ENCODE measurements at places on chromosomes 11 and 22.

DNA sequence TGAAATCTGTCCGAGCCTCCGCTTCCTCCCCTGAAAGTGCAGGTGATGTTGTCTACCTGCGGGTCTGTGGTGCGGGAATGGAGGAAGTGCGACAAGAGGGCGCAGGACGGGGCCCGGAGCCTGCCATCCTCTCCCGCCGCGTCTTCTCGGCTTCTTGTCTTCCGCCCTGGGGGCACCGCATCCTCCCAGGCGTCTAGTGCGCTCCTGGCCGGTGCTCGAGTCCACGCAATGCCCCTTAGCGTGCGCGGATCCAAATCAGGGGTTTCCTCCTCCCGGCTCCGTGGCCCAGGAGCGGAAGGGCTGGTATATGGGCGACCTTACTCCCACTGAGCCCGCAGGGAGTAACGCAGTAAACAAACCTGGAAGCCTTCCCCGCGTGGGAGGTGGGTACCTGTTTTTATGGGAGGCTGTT is 405 bp downstream of the SFI1 start:
- DNase-seq, result peak; percentile 32

DNA sequence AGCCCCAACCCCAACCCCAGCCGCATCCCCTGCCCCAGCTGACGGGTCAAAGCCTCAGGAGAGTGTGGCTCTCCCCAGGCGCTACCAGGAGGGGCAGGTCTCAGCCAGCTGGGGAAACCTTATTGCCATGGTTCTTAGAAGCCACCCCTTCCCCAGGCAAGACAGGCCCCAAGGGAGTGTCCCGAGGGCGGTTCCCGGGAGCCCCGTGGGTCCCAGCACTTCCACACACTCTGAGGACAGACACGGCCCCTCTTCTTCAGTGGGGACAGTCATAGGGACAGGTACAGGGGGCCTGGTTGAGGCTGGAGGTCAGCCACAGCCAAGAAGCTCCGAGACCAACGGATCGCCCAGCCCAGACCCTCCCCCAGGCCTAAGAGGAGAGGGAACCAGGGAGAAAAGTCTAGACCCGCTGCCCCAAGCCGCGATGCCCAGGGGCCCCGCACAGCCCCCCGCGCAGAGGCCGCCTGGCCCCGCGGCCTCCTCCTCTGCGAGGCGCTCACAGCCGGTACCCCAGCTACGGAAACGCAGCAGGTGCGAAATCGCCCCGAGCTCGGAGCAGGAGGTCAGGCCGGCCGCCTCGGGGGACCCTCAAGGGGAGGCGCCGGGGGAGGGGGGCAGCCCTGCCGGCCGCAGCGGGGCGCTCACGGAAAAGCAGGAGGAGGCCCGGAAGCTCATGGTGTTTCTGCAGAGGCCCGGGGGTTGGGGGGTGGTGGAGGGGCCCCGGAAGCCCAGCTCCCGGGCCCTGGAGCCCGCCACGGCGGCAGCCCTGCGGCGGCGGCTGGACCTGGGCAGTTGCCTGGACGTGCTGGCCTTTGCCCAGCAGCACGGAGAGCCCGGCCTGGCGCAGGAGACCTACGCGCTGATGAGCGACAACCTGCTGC is 2.6 kb downstream of the KLHDC7B start:
- no peak for DNase-seq

GRCh38 chr11:115217726-115218311 is 286.4 kb downstream of the CADM1 start:
- no peak for DNase-seq

GRCh38 chr11:98056945-98057344 is 963.8 kb upstream of the CNTN5 start:
- no peak for DNase-seq

GRCh38 chr11:134652586-134653255 is 240.7 kb upstream of the B3GAT1 start:
- DNase-seq, result no peak

DNA sequence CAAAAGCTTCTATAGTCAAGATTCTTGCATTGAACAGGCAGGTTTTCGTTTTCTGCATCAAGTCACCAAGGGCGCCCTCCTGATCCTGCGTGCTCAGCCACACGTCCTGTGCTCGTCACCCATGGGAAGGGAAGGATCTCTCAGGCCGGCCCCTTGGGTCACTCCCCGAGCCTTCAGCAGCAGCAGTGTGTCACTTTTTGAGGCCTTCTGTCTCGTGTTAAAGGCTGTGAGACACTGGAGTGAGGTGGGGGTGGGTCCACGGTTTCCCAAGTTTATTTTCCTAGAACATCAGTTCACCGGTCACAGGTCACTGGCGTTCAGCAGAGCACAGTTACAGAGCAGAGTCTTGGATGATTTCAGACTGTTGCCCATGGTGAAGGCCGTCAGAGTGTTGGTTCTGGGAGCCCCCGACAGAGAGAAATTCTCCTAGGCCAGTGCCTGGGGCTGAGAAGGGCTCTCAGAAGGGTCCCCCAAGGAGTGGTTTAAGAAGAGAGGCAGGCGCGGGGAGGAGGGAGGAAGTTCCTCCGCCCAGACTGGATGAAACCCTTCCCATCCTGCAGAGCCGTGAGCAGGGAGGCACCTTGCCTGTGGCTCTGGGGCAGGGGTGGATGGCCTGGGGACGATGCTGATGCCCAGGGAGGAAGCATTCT is 13.5 kb upstream of the ADORA2A start:
- DNase-seq, result no peak

DNA sequence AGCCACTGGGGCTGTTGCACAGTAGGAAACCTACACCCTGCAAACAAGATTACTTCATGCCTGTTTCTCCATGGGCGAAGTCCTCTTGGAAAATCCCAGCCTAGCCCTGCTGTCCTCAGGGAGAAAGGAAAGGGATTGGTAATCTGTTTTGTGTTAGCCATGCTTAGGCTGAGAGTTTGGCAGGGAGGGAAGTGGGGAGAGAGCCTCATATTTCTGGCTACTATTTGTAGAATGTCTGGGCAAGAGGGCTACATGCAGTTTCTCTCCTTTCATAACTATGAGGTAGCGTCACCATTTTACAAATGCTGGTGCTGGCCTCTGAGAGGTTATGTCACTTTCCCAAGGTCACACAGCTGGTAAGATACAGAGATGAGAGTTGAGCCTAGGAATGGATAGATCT is 737 bp upstream of the MFRP start:
- DNase-seq, result no peak

DNA sequence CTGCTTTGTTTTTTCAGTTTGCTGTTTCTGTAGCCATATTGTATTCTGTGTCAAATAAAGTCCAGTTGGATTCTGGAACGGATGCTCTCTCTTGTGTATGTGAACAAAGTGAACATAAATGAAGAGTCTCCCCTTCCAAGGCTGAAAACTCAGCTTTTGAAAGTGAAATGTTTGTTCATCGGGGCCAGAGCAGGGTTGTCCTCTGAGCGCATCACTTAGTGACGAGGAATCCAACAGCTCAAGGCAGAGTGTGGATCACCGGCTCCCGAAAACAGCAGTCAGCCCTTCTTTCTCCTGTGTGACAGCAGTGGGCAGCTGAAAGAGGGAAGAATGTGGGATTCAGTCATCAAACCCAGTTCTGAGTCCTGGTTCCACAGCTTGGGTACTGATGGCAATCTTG is 21.4 kb downstream of the RBX1 start:
- DNase-seq, result no peak

DNA sequence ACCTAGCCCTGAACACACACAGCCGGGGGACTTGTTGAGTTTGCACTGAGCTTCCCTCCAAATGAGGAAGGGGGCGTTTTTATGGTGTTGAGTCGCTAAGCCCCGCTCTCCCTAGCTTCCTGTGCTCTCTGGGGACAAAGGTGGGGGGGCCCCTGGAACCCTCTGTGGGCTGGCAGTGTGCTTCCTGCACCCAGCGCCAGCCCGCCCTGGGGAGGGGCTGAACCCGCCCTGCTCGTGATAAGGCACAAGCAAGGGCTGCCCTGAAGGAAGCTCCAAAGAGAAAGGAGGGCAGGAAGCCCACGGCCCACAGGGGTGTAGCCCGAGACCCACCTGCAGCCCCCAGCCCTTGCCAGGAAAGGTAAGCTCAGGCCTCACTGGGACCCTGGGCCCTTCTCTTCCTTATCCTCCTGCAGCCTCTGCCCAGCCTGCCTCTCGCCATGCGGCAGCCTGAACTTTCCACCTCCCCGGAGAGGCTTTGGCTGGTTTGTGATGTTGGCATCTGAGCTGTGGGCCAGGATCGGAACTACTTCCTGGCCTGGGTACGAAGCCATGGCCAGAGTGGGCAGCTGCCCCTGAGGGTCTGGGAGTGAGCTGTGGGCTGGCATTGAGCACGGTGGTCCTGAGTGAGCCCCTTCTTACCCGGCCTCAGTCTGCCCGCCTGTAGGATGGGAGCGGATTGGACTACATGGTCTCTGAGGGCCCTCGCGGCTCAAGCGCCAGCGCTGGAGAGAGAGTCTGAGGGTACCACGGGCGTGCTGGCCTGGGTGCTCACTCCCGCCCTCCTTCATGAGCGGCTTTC is at the start of gene FERMT3:
Gene FERMT3, plus strand, starts transcription at position 265 of the 799 bp plus-strand sequence. CDS start 644 bp downstream, outside the sequence.
- DNase-seq, result peak; percentile 67

DNA sequence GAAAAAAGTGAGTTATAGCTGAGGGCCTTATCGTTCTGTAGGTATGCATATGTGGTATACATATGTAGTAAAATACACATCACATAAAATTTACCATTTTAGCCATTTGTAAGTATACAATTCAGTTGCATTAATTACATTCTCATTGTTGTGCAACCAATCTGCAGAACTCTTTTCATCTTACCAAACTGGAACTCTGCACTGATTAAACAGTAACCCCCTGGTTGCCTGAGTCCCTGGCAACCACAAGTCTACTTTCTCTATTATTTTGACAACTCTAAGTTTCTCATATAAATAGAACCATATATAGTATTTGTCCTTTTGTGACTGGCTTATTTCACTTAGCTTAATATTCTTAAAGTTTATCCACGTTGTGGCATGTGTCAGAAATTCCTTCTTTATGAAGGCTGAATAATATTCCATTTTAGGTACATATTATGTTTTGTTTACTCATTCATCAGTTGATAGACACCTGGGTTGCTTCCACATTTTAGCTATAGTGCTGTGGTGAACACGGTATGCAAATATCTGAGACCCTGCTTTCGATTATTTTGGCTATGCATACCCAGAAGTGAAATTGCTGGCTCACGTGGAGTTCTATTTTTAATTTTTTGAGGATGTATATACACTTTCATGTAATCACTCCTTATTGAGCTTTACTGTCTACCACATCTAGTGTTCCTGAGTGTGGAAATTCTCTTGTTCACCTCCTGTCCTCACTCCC is 1.6 kb upstream of the DDX10 start:
- no peak for DNase-seq

GRCh38 chr11:5196731-5197130 is 3.8 kb downstream of the OR51V1 start:
- DNase-seq, result no peak

- DNase-seq, result no peak
Measured at GRCh38 chr11:126489836-126490660, 134.6 kb downstream of the ST3GAL4 start.

Measured in stimulated activated CD8-positive, alpha-beta memory T cell treated with anti-CD3 and anti-CD28 coated beads, Interleukin-2, amount 100 ng/mL, for 48 hours (primary cell).